ENCODE measurements at places on chromosomes 6 and 20.
A peak's percentile ranks its signal among the peaks of the same experiment; 100 is the strongest.

DNA sequence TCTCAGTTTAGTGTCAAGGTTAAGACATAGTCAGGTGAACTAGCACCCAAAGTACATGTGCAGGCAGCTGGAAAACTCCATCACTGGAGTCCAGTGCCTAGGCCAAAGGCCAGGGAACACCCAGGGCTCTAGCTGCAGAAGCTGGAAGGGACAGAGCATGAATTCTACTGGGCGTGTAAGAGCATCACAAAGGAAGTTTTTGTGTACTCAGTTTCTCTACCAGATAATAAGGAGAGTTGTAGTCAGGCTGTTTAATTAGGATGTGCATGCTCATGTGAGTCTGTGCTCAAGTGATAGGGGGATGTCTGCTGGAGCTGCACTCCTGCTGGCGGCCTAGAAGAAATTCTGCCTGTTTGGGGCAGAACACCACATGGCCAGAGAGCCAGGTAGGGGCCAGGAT lies 8.1 kb downstream of the L3MBTL1 start:
- no peak for DNase-seq

- DNase-seq = no peak
These were observed 28.9 kb downstream of the ILRUN start for GRCh38 chr6:34667481-34668238.

DNA sequence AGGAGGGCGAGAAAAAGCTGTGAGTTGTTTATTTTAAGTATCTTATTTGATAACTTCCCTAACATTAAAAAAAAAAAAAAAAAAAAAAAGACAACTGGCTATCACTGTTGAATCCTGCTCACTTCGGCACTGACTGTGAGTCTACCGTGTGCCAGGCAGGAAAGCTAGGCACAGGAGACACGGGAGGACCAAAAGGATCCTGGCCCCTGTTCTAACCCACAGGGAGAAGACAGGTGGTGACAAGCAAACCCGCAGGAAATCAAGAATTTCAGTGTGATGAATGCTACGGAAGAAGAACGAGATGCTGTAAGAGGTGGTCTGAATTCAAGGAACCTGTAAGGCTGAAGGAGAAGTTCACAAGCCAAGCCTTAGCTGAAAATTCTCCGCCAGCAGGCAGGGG lies 94.7 kb upstream of the NFATC2 start:
- no peak for DNase-seq

DNA sequence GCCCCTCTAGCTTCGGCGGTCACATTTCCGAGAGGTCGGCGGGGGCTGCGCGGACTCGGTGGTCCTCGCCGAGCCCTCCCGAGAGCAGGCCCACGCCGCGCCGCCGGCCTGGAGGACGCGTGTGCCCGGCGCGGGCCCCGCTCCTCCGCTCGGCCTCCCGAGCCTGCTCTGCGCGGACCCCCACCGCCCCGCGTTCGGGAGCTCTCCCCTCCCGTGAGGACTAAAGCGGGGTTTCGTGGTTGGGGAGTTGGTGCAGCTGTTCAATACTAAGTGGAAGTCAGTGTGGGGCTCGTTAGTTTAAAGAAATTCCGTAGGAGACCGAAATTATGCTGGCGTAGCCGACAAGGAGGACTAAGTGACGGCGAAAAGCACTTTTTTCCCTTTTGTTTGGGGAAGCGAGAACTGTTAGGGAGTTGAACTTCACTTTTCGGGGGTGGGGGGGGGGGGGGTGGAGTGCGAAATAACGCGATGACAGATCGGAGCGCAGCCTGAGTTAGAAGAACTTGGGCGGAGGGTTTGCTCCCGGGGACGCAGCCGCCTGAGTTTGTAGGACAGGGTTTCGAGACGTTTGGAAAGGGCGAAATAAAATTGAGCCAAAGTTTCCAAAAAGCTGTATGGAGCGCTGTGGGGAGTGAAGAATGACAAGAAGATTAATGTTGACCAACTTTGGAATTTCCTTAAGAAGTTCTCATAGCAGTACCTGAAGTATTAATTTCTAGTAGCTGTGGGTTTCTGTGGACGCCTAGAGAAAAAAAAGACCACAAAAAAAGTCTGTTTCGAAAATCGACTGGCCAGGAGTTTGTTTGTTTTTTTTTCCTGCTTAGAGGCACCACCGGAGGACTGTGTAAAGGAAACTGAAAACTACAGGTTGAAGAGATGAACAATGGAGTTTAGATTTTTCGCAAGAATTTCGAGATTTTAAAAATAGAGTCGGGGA lies 1.4 kb downstream of the QKI start:
- peak; percentile 51 for DNase-seq

GRCh38 chr6:43575105-43575771 lies 600 bp downstream of the XPO5 start:
- no peak for DNase-seq

Data from mesothelial cell of epicardium (in vitro differentiated cells).